ENCODE measurements at places on chromosomes 13 and 19. TPM values are rescaled to one million over a fixed set of nuclear protein-coding genes. Genes with fewer than 3 reads are reported as not detected.

The ZNF791 gene
- total RNA-seq = 11.1 TPM

The CCDC70 gene
- total RNA-seq = not detected

The GPR108 gene
- total RNA-seq = 44.1 TPM

The ZNF737 gene
- 10.1 TPM for total RNA-seq

The MAG gene
- not detected for total RNA-seq

The METTL21C gene
- not detected for total RNA-seq

The PROZ gene
- total RNA-seq = not detected

The HRC gene
- not detected for total RNA-seq

The PSG6 gene
- 1.0 TPM for total RNA-seq

The LACC1 gene
- 19.0 TPM for total RNA-seq
